Ascending aorta (tissue), 2 donors: ENCODE measurements at places on chromosomes 12 and 14. TPM values are rescaled to one million over a fixed set of nuclear protein-coding genes. Genes with fewer than 3 reads are reported as not detected.

- H3K27me3 ChIP-seq = no peaks in the 10 kb centered on the region
- H3K27ac ChIP-seq = no peak overlapping the region
- H3K36me3 ChIP-seq = no peaks in the 10 kb centered on the region
- H3K4me3 ChIP-seq = no peak overlapping the region
- no peak for DNase-seq
- peaks cover 6% of the 10 kb centered on the region for H3K4me1 ChIP-seq
Measured at GRCh38 chr12:125070112-125070511, 4.9 kb downstream of the AACS start.

DNA sequence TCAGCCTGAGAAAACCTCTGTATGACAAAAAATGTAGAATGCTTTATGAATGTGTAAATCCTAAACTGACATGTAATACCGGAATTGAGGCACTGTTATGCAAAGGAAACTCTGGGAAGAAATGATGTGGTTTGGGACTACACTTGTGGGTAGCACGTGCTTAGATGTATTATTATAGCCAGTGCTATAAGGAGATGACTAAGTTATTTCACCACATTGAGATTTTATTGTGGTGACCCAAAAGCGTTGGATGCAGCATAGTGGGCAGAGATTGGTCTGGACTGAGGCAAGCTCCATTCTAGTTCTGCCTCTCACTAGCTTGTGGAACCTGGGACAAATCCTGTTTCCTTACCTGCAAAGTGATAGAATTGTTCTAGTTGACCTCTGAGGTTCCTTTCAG, 172.2 kb downstream of the SNAPC1 start:
- no peak overlapping the region for H3K27ac ChIP-seq
- H3K4me3 ChIP-seq = no peak overlapping the region
- no peaks in the 10 kb centered on the region for H3K4me1 ChIP-seq

- no peaks in the 10 kb centered on the region for H3K27me3 ChIP-seq
- DNase-seq = no peak
Measured at GRCh38 chr12:87828382-87828973, 200.7 kb downstream of the C12orf50 start.

DNA sequence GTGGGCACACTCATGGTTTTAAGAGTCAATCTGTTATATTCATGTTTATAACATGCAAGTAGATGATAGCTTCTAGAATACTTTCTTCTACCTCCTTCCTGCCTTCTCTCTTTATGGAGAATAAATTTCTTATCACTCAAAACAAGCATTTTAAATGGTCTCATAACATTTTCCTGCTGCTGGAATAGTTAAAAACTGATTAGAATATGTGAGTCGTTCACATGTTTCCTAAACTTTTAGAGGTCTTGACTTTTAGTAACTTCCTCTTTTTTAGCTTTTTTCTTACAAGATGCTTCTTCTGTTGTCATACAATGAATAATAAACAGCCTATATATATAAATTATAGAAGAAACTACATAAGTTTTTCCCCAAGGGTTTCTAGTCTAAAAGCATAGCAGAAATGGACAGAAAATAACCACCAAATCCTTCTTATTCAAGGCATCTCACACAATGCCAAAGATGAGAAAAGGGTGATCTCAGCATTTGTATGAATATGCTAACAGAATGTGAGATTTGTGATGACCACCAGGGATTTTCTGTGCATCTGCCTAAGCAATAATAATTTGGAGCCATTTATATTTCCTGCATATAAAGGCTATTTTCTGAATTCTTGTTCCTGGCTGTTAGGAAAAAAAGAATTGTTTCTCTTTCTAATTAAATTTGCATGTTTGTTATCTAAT, 127.8 kb downstream of the DAAM1 start:
- H3K4me1 ChIP-seq = peaks cover 61% of the 10 kb centered on the region
- no peak overlapping the region for H3K27ac ChIP-seq
- H3K36me3 ChIP-seq = no peaks in the 10 kb centered on the region
- no peak for DNase-seq
- no peak overlapping the region for H3K4me3 ChIP-seq

DNA sequence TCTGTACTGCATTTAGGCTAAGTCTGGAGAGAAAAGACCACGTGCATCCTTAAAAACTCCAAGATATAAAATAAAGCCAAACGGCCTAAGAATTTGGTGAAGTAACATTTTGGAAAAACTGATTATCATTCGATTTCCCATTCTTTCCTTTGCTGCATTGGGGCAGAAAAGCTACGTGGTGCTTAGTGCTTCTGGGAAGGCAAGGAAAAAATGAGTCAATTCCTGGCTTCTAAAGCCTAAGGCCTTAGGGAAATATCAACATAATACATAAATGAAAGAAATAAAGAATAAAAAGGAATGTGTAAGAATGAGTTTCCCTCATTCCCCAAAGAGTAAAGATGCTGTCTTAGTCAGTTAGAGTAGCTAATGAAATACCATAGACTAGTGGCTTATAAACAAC, 520.5 kb downstream of the GLT1D1 start:
- H3K27me3 ChIP-seq = no peaks in the 10 kb centered on the region
- no peaks in the 10 kb centered on the region for H3K36me3 ChIP-seq
- no peak overlapping the region for H3K4me3 ChIP-seq
- no peak overlapping the region for H3K27ac ChIP-seq

GRCh38 chr14:77808250-77808649, 8.3 kb downstream of the ADCK1 start:
- no peaks in the 10 kb centered on the region for H3K4me1 ChIP-seq
- H3K36me3 ChIP-seq = no peaks in the 10 kb centered on the region
- no peak overlapping the region for H3K4me3 ChIP-seq
- no peaks in the 10 kb centered on the region for H3K27me3 ChIP-seq
- DNase-seq = no peak

DNA sequence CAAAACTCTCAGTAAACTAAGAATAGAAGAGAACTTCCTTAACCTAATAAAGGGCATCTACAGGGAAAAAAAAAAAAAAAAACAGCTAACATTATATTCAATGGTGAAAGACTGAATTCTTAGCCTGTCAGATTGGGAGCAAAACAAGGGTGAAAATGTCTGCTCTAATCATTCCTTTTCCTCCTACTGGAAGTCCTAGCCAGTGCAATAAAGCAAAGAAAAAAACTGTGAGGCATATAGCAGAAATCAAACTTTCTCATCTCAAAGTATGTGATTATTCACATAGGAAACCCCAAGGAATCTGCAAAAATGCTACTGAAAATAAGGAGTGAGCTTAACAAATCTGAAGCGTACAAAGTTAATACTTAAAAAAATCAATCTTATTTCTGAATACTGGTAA, 170.7 kb downstream of the NUAK1 start:
- H3K27ac ChIP-seq = peak overlapping the region; percentile 84
- no peaks in the 10 kb centered on the region for H3K36me3 ChIP-seq
- DNase-seq = no peak
- H3K4me3 ChIP-seq = no peak overlapping the region
- H3K27me3 ChIP-seq = no peaks in the 10 kb centered on the region

GRCh38 chr12:58393152-58393551, 451.8 kb downstream of the ATP23 start:
- no peak overlapping the region for H3K27ac ChIP-seq
- H3K36me3 ChIP-seq = no peaks in the 10 kb centered on the region
- DNase-seq = no peak
- H3K4me1 ChIP-seq = no peaks in the 10 kb centered on the region

DNA sequence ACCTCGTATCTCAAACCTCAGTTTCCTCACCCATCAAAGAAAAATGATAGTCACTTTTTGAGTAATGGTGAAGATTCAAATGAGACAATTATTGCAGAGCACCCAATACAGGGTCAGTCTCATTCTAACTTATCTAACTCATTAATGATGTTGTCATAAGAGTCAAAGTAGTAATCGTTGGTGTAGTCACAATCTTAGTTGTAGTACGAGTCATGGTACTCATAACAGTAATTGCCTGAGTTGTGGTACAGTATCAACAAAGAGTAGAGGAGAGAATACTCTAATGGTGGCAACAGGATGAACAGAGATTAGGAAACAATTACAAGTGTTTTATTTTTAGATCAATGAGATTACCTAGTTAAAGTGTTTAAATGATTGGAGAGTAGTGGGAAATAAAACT, 93.6 kb upstream of the TMTC2 start:
- DNase-seq = no peak
- no peaks in the 10 kb centered on the region for H3K4me1 ChIP-seq
- H3K27ac ChIP-seq = no peak overlapping the region
- H3K27me3 ChIP-seq = no peaks in the 10 kb centered on the region
- no peak overlapping the region for H3K4me3 ChIP-seq

- no peak for DNase-seq
- H3K36me3 ChIP-seq = no peaks in the 10 kb centered on the region
- no peak overlapping the region for H3K4me3 ChIP-seq
- peaks cover 8% of the 10 kb centered on the region for H3K4me1 ChIP-seq
- no peaks in the 10 kb centered on the region for H3K27me3 ChIP-seq
Measured at GRCh38 chr12:116411977-116412376, 134.5 kb upstream of the MED13L start.

- no peaks in the 10 kb centered on the region for H3K27me3 ChIP-seq
- no peak overlapping the region for H3K27ac ChIP-seq
- no peaks in the 10 kb centered on the region for H3K36me3 ChIP-seq
- no peak overlapping the region for H3K4me3 ChIP-seq
Measured at GRCh38 chr12:118582863-118583262, 206.5 kb downstream of the SUDS3 start.

DNA sequence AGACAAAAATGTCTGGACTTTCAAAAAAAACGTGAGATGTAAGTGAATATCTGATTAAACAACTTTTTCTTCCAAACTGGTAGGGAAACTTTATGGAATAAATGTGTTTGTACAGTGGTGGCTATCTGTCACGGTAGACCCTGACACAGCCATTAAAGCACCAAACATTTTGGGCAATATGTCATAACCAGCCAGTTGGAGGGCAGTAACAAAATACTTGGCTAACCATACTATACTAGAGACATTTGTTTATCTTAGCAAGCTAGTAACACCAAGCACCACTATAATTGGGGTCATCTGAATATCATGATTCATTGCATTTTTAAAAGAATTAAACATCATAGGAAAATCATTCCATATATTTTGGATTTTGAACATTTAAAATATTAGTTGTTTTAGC, 6.0 kb upstream of the MYF6 start:
- no peak for DNase-seq
- no peak overlapping the region for H3K27ac ChIP-seq
- no peaks in the 10 kb centered on the region for H3K36me3 ChIP-seq
- no peaks in the 10 kb centered on the region for H3K4me1 ChIP-seq

DNA sequence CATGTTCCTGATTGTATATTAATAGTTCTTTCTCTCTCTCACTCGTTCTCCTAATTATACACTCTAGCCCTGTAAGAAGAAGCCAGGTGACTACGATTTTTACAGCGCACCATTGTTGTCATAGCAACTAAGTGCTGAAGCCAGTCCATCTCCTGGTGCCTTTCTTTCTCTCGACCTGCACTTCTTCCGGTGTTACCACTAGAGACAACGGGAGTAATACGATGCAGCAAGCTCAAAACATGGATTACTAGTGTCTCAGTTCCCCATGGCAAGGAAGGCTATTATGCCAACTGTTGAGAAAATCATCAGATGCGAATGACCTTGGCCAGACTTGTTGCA, 40.8 kb upstream of the DCD start:
- no peak overlapping the region for H3K27ac ChIP-seq
- H3K4me1 ChIP-seq = no peaks in the 10 kb centered on the region
- no peaks in the 10 kb centered on the region for H3K36me3 ChIP-seq
- no peak for DNase-seq

DNA sequence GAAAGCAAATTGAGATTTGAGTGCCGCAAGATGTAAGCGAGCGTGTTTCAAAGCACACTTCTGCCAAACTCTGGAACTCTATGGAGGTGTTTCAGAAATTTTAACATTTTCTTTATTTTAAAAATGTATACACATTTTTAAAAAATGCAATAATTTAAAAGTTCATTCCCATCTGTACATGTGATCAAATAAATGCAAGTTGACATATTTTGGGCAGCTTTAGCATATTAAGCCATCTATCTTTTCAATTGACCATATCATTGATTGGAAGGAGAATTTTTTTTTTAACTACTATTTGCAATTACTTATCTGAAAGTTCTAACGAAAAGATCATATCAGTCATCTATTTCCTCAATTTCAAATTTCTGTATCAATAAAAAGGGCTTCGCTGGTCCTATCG, 101.3 kb downstream of the PPM1H start:
- no peaks in the 10 kb centered on the region for H3K27me3 ChIP-seq
- no peaks in the 10 kb centered on the region for H3K36me3 ChIP-seq
- no peaks in the 10 kb centered on the region for H3K4me1 ChIP-seq
- H3K27ac ChIP-seq = no peak overlapping the region
- no peak overlapping the region for H3K4me3 ChIP-seq
- DNase-seq = no peak

DNA sequence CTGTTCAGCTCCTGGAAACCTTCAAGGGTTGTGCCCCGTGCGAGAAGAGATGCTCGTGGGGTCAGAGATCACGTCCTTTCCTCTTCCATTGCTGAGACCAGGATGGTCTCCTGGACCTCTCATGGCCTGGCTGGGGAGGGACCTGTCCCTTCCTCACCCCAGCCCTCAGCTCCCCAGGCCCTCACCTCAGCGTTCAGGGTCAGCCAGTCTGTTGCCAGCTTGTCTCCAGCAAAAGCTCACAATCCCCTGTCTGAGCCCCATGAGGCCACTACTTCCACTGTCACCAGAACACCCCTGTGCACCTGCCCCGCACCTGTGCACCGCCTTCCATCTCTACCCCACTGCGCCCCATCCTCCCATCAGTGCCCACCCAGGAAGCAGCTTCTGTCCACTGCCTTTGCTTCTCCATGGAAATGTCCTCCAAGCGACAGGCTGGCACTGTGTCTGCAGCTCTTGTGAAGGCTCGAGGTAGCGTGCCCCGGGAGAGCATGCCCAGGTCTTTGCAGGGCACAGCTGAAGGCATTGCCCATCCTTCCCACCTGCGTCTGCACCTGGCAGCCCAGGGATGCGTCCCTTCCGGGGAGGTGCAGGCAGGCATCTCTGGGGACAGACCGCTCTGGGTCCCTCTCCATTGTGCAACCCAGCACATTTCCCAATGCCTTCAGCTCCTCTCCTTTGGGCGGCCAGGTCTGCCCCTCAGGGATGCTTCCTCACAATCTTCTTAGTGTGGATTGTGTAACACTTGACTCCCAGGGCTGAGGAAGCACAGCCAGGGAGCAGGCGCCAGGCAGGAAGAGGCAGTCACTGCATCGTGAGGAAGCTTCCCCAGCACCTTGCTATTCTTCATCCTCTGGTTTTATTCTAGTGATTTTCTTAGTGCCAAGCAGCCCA, 179.6 kb downstream of the ADGRD1 start:
- H3K27ac ChIP-seq = no peak overlapping the region
- H3K36me3 ChIP-seq = no peaks in the 10 kb centered on the region
- no peaks in the 10 kb centered on the region for H3K27me3 ChIP-seq
- H3K4me1 ChIP-seq = peaks cover 5% of the 10 kb centered on the region

GRCh38 chr12:39959031-39959430, 146.8 kb downstream of the SLC2A13 start:
- DNase-seq = no peak
- H3K4me3 ChIP-seq = no peak overlapping the region
- H3K36me3 ChIP-seq = no peaks in the 10 kb centered on the region

Gene NT5DC3
- 6.6 TPM for total RNA-seq

Gene KLRG1
- total RNA-seq = 0.53 TPM

Gene CCDC77
- total RNA-seq = not detected

Gene FAM186B
- total RNA-seq = not detected

Gene RIPK3
- 2.3 TPM for total RNA-seq

Gene GDF3
- total RNA-seq = not detected

Gene SOAT2
- total RNA-seq = not detected

Gene FAM181A
- total RNA-seq = not detected

Gene L3HYPDH
- total RNA-seq = 35.0 TPM

Gene KLHL33
- total RNA-seq = not detected
